ENCODE measurements at places on chromosomes 3 and 15. TPM values are rescaled to one million over a fixed set of nuclear protein-coding genes. Genes with fewer than 3 reads are reported as not detected.

DNA sequence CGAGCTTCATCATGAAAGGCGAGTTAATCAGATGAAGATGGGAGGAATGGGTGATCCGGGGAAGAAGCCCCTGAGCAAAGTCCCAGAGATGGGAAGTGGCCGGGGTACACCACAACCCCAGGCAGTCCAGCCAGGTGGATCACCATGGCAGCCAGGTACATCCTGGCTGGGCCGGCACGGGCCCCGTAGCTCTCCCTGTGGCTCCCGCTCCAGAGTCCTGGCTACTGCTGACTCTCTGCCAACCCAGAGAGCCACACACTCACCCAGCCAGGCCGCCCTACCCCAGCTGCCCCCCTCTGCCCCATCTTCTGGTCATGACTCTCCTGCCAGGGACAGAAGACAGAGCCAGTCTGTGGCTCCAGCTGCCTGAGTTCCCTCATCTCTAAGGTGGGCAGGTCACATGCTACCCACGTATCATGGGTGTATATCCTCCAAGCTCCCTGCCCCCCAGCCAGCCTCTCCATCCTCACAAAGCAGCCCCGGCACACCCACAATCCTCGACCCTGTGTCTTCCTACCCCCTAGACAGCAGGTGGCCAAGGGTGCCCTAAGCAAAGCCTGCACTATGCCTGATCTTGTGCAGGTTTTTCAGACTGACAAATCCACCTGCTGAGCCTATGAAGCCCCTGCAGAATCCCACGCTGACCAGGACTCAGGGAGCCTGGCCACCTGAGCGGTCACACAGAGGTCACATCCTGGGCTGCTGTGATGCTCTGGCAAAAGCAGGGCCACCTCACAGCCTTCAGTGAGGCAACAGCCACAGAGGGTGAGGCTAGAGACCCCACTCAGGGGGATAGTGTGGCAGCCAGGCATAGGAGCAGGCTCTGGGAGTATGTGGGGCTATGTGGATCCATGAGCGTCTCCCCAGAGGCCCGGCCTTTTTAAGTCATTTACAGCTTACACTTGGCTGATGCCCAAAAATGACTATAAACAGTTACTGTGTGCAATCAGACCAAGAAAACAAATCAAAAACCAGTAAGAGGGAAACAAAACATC, 13.2 kb downstream of the XXYLT1 start:
- no peak for DNase-seq
- peaks cover 78% of the 10 kb centered on the region for H3K4me1 ChIP-seq
- H3K27ac ChIP-seq = peak overlapping the region; percentile 29
- H3K4me3 ChIP-seq = no peak overlapping the region

DNA sequence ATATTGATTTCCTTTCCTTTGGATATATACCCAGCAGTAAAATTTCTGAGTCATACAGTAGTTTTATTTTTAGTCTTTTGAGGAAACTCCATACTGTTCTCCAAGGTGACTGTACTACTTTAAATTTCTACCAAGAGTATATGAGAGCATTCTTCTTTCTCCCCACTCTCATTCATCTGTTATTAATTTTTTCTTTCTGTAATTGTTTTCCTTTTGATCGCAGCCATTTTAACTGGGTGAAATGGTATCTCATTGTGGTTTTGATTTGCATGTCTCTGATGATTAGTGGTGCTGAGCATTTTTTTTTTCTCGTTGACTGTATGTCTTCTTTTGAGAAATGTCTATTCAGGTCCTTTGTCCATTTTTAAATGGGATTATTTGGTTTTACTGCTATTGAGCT, 18.3 kb upstream of the VGLL3 start:
- no peak overlapping the region for H3K4me3 ChIP-seq
- DNase-seq = no peak
- H3K4me1 ChIP-seq = no peaks in the 10 kb centered on the region

GRCh38 chr3:124461838-124462632, 268.2 kb upstream of the UMPS start:
- no peaks in the 10 kb centered on the region for H3K27me3 ChIP-seq
- H3K36me3 ChIP-seq = no peaks in the 10 kb centered on the region
- no peak overlapping the region for H3K27ac ChIP-seq
- H3K4me1 ChIP-seq = no peaks in the 10 kb centered on the region

GRCh38 chr15:67762610-67763368, 62.5 kb upstream of the SKOR1 start:
- H3K4me1 ChIP-seq = peaks cover 4% of the 10 kb centered on the region
- no peaks in the 10 kb centered on the region for H3K27me3 ChIP-seq
- H3K4me3 ChIP-seq = no peak overlapping the region
- H3K27ac ChIP-seq = no peak overlapping the region
- no peaks in the 10 kb centered on the region for H3K36me3 ChIP-seq

DNA sequence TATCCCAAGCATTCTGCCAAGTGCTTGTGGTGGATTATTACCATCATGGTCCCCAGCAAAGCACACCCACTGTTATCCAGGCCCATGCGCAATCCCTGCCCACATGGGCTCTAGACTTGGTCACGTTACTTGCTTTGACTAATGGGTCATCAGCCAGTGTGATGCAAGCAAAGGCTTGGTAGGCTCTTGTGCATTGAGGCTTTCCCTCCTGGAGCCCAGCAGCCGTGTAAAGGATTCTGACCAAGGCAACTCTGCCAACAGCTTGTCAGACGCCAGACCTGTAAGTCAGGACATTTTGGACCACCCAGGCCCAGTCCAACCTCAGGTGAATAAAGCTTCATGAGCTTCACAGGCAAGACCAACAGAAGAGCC, 93.9 kb downstream of the ABHD5 start:
- peaks cover 2% of the 10 kb centered on the region for H3K27me3 ChIP-seq
- no peak overlapping the region for H3K4me3 ChIP-seq
- no peaks in the 10 kb centered on the region for H3K4me1 ChIP-seq

- H3K27me3 ChIP-seq = no peaks in the 10 kb centered on the region
- no peaks in the 10 kb centered on the region for H3K36me3 ChIP-seq
- peak overlapping the region; percentile 25 for H3K27ac ChIP-seq
- H3K4me1 ChIP-seq = no peaks in the 10 kb centered on the region
- H3K4me3 ChIP-seq = no peak overlapping the region
- DNase-seq = peak; percentile 21
These were observed 58.7 kb downstream of the P2RY1 start for GRCh38 chr3:152893647-152894046.

- no peak for DNase-seq
- peak overlapping the region; percentile 47 for H3K27ac ChIP-seq
- peaks cover 3% of the 10 kb centered on the region for H3K36me3 ChIP-seq
- H3K4me3 ChIP-seq = no peak overlapping the region
These were observed 26.3 kb downstream of the LINGO1 start for GRCh38 chr15:77606142-77607034.

DNA sequence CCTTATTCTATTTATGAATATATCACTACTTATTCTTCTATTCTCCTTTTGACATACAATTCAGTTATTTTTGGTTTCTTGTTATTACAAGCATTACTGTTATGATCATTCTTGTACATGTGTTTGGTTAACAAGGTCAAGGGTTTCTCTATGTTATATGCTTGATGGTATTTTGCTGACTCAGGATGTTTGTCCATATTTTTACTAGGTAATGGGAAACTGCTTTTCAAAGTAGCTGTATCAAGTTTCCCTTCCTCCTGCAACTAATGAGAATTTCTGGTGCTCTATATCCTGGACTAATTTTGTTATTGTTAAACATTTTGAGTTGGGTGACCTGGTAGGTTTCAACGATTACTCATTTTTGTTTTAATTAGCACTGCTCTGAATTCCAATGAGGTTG, 841.0 kb downstream of the OTOL1 start:
- DNase-seq = no peak
- no peaks in the 10 kb centered on the region for H3K4me1 ChIP-seq
- no peak overlapping the region for H3K27ac ChIP-seq

DNA sequence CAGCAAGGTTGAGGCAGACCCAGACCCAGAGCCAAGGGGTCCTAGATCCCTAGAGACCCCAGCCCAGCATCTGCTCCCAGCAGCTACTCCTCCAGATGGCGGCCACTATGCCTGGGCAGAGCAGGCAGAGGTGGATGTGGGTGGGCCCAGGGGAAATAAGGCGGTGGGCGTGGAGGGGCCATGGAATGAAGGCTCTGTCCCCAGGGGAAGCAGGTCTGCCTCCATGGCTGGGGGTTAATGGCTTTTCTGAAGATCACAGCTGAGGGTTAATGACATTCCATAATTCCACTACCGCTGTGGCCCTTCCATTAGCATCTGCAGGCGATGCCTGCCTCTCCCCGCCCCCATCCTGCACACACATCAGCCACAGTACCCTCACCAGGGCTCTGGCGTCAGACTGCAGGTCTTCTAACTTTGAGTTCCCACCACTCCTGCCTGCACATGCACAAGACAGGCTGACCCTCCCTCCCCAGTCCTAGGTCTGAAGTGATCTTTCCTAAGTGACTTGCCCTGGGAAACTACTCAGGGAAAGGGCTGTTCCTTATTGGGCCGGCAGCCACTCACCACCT, 41.2 kb downstream of the CCDC33 start:
- no peaks in the 10 kb centered on the region for H3K36me3 ChIP-seq
- peaks cover 4% of the 10 kb centered on the region for H3K4me1 ChIP-seq
- no peaks in the 10 kb centered on the region for H3K27me3 ChIP-seq
- no peak overlapping the region for H3K4me3 ChIP-seq
- DNase-seq = no peak

DNA sequence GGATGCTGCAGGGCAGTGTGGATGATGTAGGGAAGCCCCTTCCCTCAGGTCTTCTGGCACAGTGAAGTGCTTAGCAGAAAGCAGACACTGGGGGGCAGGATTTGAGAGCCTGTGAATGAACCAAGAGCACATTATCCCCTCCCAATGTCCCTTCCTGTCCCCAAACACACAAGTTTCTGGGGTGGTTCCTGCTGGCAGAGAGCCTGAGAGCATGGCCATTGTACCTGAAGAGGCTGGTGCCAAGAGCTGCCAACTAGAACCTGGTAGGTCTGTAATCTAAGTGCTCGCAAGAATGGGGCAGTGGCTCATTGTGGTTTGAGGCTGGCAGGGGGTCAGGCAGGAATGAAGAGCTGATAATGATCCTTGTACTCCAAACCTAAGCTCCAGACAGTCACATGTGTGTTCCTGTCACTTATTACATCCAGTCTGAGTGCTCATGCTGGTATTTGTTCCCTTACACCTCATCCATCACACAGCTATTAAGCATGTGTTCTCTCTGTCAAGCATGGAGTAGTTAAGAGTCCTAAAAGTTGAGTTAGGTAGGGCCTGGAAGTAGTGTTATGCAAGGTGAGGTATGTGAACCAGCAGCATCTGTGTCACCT, 6.7 kb upstream of the CCR1 start:
- DNase-seq = no peak
- no peaks in the 10 kb centered on the region for H3K36me3 ChIP-seq
- H3K4me1 ChIP-seq = no peaks in the 10 kb centered on the region
- H3K4me3 ChIP-seq = no peak overlapping the region
- no peaks in the 10 kb centered on the region for H3K27me3 ChIP-seq
- H3K27ac ChIP-seq = no peak overlapping the region

DNA sequence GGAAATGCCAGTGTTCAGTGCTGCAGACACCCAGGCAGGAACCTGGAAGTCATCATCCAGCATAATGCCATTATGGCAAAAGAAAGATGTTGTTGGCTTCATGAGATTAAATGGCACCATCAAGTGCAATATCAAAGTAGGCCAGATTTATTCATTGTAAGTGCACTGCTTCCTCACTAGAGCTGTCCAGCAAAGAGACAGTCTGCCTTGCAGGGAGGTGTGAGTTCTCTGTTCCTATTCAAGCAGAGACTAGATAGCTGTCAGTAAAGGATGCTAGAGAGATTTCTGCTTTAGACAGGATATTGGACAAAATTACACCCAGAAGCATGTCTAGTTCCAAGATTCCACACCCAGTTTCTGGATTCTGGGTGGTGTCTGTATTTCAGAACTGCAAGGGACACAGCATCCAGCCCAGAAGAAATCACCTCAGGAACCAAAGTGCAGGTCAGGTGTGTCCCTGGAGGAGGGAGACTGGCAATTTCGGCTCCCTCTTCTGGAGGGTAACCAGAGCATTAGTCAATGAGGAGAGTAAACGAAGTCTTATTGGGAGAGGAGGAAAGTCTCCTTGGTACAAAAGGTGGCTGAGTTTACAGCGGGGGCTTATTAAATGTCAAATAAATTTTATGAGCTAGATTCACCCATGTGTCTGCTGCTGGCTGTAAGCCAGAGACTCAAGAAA, 377.3 kb downstream of the EPHB1 start:
- no peak overlapping the region for H3K4me3 ChIP-seq
- DNase-seq = no peak
- no peak overlapping the region for H3K27ac ChIP-seq
- no peaks in the 10 kb centered on the region for H3K27me3 ChIP-seq
- H3K4me1 ChIP-seq = no peaks in the 10 kb centered on the region

DNA sequence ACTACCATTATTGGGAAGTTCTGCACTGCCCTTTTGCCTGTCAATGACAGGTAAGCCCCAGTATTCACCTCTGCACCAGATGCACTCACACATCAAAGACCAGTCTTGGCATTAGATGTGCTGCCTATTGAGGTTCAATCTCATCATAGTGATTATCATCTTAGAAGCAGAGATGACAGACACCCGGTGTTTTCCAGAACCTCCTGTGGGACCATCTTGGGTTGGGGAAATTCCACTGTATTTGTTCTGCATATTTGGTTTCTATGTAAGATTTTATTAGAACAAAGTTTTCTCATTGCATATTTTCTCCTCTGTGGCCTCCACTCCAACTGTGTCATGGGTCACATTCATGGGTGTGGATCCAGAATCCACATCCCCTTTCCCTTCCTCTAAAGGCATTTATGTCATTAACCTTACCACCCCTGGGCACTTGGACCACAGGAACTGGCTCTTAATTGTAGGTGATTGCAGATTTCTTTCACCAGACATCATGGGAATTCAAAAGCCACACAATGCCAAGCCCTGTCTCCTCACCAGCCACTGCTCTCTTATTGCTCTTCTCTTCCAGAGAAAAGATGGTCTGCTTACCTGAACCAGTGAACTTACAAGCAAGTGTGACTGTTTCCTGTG, 31.2 kb downstream of the PLA1A start:
- H3K4me3 ChIP-seq = no peak overlapping the region
- no peak overlapping the region for H3K27ac ChIP-seq
- H3K4me1 ChIP-seq = no peaks in the 10 kb centered on the region
- no peaks in the 10 kb centered on the region for H3K27me3 ChIP-seq

- DNase-seq = no peak
- peaks cover 5% of the 10 kb centered on the region for H3K36me3 ChIP-seq
- no peaks in the 10 kb centered on the region for H3K27me3 ChIP-seq
- H3K27ac ChIP-seq = peak overlapping the region; percentile 55
These were observed 25.5 kb downstream of the TBC1D2B start for GRCh38 chr15:78052001-78052401.

- no peak for DNase-seq
- no peak overlapping the region for H3K27ac ChIP-seq
- H3K36me3 ChIP-seq = no peaks in the 10 kb centered on the region
These were observed 26.9 kb downstream of the TRIM69 start for GRCh38 chr15:44763187-44763586.

DNA sequence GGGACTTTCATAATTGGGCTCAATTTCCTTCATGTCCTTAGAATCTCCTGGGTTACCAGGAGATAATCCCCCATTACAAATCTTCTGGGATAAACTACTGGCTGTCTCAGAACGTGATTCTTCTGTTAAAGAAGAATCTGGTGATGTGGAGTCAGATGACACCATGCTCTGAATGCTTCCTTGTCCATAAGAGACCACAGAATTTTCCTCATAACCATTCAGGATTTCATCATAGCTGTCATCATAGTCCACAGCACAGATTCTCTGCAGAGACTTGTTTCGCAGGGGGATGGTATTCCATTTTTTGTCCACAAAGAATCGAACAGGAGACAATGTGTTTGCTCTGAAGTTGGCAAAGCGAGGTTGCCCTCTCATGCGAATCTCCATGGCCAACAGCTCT, 109.8 kb upstream of the TSPAN3 start:
- no peaks in the 10 kb centered on the region for H3K27me3 ChIP-seq
- no peak for DNase-seq
- H3K27ac ChIP-seq = no peak overlapping the region

SH3BP5 gene
- 56.3 TPM for total RNA-seq

ZNF80 gene
- total RNA-seq = not detected

CELSR3 gene
- 6.0 TPM for total RNA-seq

CCR9 gene
- total RNA-seq = 2.0 TPM

IMPG2 gene
- 3.1 TPM for total RNA-seq

CMTM8 gene
- 0.89 TPM for total RNA-seq
